Osteoblast (primary cell): ENCODE measurements at places on chromosomes 4 and X.

DNA sequence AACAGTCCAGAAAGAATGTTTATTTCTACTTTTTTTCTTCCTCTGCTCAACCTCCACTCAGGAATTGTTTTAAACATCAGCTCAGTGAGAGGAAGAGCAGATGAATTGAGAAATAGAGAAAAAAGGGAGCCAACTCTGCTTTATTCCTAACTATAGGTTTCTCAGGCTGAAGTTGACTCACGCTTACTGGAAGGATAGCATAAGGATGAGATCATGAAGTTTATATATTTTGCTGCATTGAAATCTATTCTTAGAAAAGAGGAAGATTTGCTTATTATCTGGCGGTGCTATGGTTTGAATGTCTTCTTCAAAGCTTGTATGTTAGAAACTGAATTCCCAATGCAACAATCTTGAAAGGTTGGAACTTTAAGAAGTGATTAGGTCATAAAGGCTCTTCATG lies 1673.4 kb upstream of the PCDH7 start:
- no peak for DNase-seq
- H3K27me3 ChIP-seq: no peaks in the 10 kb centered on the region
- no peaks in the 10 kb centered on the region for H3K36me3 ChIP-seq
- peak overlapping the region; percentile 12 for H3K27ac ChIP-seq
- H3K4me3 ChIP-seq: no peak overlapping the region
- no peaks in the 10 kb centered on the region for H3K4me1 ChIP-seq

GRCh38 chr4:54843946-54844345 lies 186.2 kb downstream of the KIT start:
- no peaks in the 10 kb centered on the region for H3K36me3 ChIP-seq
- H3K27ac ChIP-seq: no peak overlapping the region
- no peak overlapping the region for H3K4me3 ChIP-seq

DNA sequence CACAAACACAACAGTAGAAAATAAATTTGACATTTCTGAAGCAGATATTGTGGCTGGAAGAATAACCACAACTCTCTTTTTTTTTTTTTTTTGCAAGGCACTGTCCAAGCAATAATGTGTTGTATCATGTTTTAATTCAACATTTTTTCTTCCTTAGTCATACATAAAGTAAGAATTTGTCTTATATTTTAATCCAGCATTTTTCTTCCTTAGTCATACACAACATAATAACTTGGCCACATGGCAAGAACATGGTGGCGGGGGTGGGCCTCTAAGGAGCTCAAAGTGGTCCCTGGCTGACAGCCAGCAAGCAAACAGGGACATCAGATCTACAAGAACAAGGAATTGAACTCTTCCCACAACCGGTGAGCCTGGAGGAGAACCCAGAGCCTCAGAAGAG lies 20.2 kb downstream of the FBXW7 start:
- H3K27me3 ChIP-seq: no peaks in the 10 kb centered on the region
- no peak overlapping the region for H3K4me3 ChIP-seq
- H3K36me3 ChIP-seq: no peaks in the 10 kb centered on the region
- peak; percentile 88 for DNase-seq
- H3K4me1 ChIP-seq: peaks cover 16% of the 10 kb centered on the region

- H3K27ac ChIP-seq: no peak overlapping the region
- no peak overlapping the region for H3K4me3 ChIP-seq
- H3K27me3 ChIP-seq: no peaks in the 10 kb centered on the region
- H3K4me1 ChIP-seq: no peaks in the 10 kb centered on the region
- no peak for DNase-seq
Measured at GRCh38 chr4:112736718-112737135, 99.8 kb downstream of the LARP7 start.
